ENCODE measurements at places on chromosomes 16 and 17.

DNA sequence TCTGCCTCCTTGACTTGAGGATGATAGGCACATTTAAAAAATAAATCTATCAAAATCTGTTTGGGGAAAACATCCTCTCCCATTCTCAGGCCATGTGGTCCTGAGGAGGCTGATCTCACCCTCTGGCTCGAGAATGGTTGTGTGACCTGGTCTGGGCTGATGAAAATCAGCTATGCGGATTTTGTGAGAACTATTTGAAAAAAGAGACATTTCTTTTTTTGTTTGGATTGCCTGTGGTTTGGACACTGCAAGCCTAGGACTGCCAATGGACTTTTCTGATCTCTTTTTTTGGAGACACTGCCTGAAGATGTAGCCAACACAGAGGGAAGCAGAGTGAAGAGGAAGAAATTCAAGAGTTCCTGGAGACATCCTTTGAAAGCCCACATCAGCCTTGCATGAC lies 145.9 kb downstream of the HS3ST3B1 start:
- no peak for DNase-seq

DNA sequence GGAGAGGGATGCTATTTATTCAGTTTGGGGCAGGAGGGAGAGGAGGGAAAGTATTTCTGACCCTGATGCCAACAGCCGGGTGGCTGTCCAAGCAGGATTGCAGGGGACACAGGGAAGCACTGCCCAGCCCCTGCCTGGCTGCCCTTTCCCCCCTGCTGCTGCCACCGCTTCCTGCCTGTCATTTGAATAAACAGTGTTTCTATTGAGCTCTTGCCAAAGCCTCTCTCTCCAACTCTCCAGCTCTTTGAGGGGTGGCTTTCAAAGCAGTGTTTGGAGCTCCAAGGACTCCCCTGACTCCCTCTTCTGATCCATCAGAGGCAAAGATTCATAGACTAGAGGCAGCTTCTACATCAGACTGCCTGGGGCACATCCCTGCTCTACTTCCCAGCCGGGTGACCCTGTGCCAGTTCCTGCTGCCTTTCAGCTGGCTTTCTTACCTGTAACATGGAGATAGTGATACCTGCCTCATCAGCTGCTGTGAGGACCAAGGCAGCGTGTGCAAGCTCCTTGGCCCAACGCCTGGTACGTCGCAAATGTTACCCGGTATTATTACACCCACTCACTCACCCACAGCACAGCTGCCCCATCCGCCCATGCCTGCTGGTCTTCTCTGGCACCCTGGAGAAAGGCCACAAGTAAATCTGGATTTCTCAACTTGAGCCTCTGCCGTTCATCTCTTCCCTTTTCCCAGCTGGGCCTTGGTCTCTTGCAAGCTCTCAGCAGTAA lies 9.5 kb downstream of the PROCA1 start:
- no peak for DNase-seq

- no peak for DNase-seq
Observed at GRCh38 chr16:59440502-59440901, 706.4 kb upstream of the GOT2 start.

DNA sequence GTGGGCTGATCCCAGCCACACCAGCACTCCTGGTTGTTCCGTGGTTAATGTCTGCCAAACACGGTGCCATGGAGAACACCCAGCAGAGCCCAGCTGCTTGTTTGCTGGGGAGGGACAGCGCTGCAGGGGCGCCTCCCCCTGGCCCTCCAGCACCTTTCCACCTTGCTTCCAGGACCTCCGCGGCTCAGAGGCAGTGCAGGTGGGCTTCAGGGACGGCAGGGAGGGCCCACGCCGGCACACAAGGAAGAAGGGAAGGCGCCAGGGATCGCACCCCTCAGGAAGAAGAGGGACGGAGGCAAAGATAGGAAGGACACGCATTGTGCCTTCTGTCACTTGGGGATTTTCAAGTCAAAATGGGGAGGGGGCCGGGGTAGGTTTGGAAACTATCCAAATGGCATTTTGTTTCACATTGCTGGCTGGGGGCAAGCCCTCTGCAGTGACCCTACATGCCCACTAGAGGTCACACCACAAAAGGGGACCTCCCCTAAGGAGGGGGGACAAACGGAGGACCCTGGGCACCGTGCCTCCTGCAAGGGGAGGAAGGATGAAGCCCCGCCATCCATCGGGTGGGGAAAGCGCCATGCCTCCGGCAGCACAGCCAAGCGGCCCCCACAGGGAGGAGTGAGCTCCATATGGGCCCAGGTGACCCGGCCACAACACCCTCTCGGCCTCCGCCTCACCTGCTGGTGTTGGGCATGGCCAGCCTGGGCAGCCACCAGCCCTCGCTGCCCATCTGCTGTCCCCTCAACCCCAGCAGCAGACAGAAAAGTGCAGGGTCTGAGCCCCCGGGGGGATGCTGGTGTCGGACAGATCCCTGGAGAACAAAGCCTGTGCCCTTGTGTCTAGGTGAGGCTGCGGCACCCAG lies 7.5 kb upstream of the C16orf95 start:
- DNase-seq, result peak; percentile 36

DNA sequence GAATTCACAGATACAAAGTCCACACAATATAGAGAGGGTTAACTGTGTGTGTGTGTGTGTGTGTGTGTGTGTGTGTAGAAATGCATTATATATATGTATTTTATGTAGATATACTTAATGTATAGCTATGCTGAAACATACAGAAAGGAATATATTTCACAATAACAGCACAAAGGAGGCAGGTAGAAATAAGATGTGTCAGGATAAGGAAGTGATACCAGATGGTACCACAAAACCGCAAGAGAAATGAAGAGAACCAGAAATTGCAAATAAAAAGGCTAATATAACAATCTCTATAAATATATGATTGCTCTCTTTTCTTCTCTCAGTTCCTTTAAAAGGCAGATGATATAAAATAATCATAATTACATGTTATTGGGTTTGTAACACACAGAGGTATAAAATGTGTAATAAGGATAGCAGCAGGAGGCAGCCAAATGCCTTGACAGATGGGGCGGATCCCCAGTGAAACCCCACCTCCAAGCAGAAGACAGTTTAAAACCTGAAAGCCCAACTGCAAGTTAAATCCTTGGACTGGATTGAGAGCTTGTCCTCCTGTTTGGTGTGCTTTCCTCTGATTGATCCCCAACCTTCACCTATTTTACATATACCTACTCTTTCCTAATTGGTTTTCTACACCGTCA lies 365.4 kb upstream of the C16orf82 start:
- no peak for DNase-seq

- no peak for DNase-seq
Observed at GRCh38 chr17:4764595-4764994, 7.1 kb upstream of the TM4SF5 start.

DNA sequence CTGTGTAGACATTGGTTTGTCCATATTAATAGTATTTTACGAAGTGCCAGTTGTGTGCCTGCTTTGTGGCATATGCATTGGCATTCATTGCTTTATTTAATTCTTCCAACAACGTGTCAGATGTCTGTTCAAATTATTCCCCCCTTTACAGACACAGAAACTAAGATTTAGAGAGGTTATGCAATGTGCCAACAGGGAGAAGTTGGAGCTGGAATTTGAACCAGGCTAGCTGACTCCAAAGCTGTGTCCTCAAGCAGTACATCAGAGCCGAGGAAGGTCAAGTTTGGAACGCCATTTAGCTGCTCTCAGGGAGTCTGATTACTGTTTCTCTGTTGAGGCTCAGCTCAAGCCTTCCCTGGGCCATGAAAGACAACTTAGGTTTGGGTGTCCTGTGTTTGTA lies 232.3 kb downstream of the WWOX start:
- no peak for DNase-seq

- no peak for DNase-seq
Observed at GRCh38 chr16:74568961-74569631, 37.8 kb downstream of the GLG1 start.

DNA sequence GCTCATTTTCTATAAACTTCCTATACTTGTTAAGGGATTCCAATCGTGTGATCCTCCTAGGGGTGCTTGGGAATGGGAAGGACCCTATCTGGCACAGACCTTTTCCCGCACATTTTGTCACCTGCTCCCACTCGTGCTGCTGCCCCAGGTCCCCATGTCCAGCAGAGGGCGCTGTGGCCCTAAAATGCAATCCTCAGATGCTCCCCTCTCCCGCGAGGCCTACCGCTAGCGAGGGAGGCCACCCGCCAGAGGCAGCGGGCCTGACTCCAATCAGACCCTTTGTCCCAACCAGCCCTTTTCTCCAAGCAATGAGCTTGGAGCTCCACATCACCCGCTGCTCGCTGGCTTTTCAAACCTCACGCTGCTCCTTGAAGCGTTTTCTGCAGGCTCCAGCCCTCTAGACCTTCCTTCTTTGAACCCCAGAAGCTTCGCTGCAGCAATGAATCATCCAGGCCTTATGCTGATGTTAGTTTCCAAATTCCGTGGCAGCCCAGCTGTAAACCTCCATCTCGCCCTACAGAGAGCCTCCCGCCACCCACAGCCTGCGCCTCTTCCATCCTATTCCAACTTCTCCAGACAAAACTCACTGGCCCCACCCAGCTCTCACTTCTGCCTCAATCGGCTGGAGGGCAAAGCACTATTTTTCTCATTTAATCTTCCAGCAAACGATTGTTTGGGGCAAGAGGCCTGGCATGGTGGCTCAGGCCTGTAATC lies 23.6 kb upstream of the FZD2 start:
- DNase-seq, result peak; percentile 89

DNA sequence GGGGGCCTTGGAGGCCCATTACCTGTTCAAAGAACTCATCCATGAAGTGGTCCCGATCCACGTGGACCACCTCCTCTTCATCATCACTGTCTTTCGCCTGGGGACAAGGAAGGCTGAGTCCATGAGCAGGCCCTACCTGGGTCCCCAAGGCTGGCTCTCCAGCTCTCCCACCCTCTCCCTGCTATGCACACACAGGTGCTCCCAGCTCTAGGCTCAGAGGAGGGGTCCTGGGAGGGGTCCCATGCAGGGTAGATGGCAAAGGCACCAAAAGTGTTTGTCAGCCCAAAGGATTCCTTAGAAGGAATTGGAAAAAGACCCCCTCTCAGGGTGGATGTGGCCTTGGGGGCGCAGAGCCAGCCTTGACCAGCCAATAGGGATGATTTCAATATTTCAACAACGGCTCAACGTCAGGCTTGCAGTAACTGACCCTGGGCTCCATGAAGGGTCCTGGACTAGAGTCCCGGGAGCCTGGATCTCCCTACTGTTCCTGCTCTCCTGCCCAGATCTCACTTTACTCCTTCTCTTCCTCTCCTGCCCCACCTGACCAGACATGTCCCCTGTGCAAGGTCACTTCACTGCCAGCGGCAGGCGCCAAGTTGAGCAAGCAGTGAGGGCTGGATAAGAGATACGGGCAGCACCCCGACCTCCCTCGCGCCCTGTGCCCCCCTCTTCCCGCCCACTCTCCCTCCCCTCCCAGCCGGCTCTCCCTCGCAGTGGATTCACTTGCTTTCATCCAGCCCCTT lies 8.8 kb downstream of the STX1B start:
- no peak for DNase-seq

GRCh38 chr16:727291-727977 lies 528 bp downstream of the HAGHL start:
- DNase-seq, result no peak

- DNase-seq, result no peak
Observed at GRCh38 chr17:46117850-46118696, 75.2 kb downstream of the KANSL1 start.

GRCh38 chr17:69773081-69773480 lies 301.9 kb upstream of the KCNJ16 start:
- DNase-seq, result no peak

DNA sequence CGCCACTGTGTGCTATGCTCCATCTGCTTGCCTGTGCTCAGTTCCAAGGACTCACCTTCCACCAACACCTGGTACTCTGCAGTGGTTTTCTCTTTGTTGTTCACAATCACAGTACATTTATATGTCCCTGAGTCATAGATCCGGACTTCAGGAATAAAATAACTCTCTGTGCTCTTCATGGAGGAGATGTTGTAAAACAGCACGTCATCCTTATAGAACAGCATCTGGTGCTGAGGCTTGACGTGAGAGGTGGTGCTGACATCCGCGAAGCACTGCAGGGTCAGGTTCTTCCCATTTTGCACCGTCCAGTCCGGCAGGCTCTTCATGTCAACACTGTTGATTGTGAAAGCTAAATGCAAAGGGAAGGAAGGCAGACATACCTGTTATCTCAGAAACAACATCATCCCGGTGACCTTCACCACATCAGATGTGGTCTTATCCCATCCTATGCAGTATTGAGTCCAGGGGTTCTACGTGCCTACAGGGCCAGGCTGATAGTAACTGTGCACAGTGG lies 12.8 kb downstream of the PECAM1 start:
- no peak for DNase-seq

DNA sequence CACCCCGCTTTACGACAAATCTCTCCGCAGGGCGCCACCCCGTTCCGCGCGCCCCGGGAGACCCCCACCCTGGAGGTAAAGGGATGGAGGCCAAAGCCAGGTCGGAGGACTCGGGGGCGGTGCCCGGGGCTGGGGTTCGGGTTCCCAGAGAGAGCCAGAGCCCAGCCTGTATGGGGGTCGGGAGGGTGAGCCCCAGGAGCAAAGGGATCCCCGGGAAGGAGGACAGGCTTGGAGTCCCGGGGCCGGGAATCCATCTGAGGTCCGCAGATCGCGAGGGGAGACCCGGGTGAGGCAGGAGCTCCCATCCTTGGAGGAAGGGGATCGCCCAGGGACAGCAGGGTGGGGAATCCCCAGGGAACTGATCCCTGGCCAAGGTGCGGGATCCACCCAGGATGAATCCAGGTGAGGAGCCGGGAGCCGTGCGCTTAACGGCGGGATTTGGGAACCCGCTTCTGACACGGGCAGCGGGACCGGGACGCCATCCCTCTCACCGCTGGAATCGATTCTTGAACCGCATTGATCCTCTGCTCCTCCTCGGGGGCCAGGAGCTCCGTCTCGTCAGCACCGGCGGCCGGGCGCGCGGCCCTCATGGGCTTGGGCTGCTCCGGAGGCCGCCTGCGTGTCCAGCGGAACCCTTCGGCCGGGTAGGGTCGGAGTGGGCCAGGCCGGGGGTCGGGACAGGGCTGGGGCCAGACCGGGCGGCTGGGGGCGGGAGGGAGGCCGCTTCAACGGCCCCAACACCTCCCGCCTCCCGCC lies at the start of gene MMD:
MMD (minus strand) TSS at position 657 of the 756 bp plus-strand sequence; CDS start at position 517, 140 bp downstream.
- no peak for DNase-seq

DNA sequence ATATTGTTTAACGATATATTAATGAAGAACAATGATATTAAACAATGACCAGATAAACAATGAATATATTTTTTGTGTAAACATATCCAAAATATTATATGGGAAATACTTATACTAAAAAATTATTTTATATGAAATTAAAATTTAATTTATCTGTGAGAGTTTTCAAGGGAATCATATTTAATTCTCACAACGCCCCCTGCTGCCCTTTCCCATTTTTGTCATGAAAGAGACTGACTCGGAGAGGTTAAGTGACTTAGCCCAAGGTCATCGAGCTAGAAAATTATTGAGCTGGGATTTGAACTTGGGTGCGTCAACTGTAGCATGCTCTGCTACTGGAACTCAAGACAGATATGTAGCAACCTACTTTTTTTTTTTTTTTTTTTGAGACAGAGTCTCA lies 7.2 kb upstream of the MYCBPAP start:
- DNase-seq, result no peak

GRCh38 chr16:73228649-73229048 lies 180.7 kb upstream of the ZFHX3 start:
- DNase-seq, result no peak

GRCh38 chr16:25783226-25783625 lies 91.5 kb downstream of the HS3ST4 start:
- DNase-seq, result no peak
